ENCODE measurements at places on chromosomes 11 and 22. TPM values are rescaled to one million over a fixed set of nuclear protein-coding genes. Genes with fewer than 3 reads are reported as not detected.

Gene POTEH
- not detected for total RNA-seq

Gene TRIM22
- 32.7 TPM for total RNA-seq

Gene MMP12
- not detected for total RNA-seq

Gene KRTAP5-8
- not detected for total RNA-seq

Gene DENND6B
- total RNA-seq, result 2.7 TPM

Gene SLC5A1
- total RNA-seq, result 5.6 TPM

Gene PKNOX2
- total RNA-seq, result 3.4 TPM

- no peak for DNase-seq
These were observed 1413.3 kb downstream of the TBC1D22A start for GRCh38 chr22:48175721-48176120.

- DNase-seq, result no peak
These were observed 22.0 kb downstream of the BDNF start for GRCh38 chr11:27678242-27678641.

GRCh38 chr11:93330446-93330984, at the start of gene DEUP1:
TSS of gene DEUP1 (plus strand) at chr11:93330742. CDS start at chr11:93332260, 1,518 bp downstream.
- no peak for DNase-seq

DNA sequence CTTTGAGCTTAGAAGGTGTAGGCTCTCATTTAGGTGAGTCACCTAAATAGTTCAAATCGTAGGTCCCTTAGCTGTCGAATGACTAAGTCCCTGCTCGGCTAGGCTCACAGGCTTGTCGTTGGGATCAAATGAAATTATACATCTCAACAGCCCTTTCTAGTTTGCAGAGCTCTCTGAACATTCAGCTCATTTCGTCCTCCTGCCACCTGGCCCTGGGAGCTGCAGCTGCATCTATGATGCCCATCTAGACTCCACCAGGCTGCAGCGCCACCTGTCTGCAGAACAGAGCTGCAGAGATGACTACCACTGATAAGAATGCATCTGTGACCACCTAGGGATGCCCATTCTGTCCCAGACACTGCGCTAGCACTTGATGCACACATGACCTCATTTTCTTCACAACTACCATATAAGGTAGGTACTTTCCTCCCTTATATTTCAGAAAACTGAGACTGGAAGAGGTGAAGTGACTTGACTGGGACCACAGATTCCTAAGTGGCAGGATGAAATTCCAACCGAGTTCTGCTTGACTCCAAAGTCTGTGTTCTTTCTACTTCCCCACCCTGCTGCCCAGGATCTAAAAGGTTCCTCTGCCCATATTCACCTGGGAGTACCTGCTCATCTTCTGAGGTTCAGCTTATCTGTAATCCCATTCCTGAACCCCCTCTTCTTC, 141.1 kb upstream of the NARS2 start:
- no peak for DNase-seq
